ENCODE measurements at places on chromosomes 4 and X. TPM values are rescaled to one million over a fixed set of nuclear protein-coding genes. Genes with fewer than 3 reads are reported as not detected.

Gene DLG3
- total RNA-seq: 22.3 TPM

Gene TLL1
- total RNA-seq: 4.0 TPM

Gene PCDH19
- 0.24 TPM for total RNA-seq

DNA sequence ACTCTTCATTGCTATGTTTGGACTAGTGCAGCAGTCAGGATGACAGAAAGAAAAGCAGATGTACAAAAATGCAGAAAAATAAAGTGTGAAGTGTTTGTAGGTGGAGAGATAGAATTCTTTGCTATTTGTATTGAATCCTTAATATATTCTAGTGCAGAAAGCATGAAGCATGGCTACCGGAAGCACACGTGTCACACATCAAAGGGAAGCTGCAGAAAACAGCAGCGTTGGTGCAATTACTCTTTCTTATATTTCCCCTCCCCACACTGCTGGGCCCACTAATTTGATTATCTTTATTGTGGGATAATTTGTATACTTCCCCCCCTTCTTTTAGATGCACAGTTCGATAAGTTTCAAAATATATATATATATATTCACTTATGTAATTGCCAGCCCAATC is 35.9 kb upstream of the TAPT1 start:
- no peak overlapping the region for H3K27ac ChIP-seq
- H3K4me3 ChIP-seq: no peak overlapping the region
- H3K4me1 ChIP-seq: no peaks in the 10 kb centered on the region

DNA sequence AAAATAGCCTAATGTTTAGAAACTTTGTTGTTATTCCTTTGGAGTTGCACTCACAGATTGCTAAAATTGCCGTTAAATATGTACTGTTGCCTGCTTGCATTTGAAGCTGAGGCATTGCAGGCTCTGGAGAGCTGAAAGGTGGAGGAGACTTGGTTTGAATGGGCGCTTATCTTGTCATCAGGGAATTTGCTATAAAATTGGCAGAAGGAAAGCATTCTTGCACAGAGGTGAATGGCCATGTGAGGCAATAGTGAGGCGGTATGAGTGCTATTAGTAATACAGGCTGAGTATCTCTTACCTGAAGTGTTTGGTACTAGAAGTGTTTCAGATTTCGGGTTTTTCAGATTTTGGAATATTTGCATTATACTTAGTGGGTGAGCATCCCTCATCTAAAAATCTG is 41.3 kb downstream of the TRAPPC11 start:
- DNase-seq: no peak
- H3K27me3 ChIP-seq: no peaks in the 10 kb centered on the region
- H3K4me1 ChIP-seq: no peaks in the 10 kb centered on the region
- H3K36me3 ChIP-seq: peaks cover 100% of the 10 kb centered on the region
- H3K27ac ChIP-seq: no peak overlapping the region
- H3K4me3 ChIP-seq: no peak overlapping the region

DNA sequence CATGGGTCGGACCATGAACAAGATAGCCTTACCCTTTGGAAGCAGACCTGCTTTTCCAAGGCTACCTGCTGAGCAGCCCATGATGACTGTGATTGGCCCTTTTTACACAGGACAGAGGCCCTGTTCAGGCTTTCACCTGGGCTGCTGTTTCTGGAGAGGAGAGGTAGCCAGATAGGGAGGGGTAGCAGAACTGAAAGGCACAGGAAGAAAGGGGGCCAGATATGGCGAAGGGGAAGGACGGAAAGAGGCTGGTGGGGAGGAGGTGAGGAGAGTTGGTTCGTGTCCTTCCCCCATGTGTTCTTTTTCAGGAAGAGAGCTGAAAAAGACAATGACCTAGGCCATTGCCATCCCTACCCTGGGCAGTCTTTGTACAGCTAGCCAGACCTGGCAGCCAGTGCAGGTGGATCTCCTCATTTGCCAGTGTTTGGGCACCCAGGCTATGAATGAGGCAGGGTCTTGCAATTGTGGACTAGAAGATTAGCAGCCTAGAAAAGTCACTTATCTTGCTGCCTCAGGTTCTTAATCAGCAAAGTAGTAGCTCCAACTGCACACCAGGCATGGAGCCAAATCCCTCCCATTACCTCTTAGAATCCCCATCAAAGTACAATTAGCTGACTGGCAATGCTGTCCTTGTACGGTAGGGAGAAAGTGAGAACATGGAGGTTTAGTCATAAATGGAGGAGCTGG is 139.6 kb downstream of the AMMECR1 start:
- H3K36me3 ChIP-seq: no peaks in the 10 kb centered on the region
- H3K27me3 ChIP-seq: peaks cover 6% of the 10 kb centered on the region
- no peak for DNase-seq
- no peak overlapping the region for H3K4me3 ChIP-seq
- no peaks in the 10 kb centered on the region for H3K4me1 ChIP-seq

DNA sequence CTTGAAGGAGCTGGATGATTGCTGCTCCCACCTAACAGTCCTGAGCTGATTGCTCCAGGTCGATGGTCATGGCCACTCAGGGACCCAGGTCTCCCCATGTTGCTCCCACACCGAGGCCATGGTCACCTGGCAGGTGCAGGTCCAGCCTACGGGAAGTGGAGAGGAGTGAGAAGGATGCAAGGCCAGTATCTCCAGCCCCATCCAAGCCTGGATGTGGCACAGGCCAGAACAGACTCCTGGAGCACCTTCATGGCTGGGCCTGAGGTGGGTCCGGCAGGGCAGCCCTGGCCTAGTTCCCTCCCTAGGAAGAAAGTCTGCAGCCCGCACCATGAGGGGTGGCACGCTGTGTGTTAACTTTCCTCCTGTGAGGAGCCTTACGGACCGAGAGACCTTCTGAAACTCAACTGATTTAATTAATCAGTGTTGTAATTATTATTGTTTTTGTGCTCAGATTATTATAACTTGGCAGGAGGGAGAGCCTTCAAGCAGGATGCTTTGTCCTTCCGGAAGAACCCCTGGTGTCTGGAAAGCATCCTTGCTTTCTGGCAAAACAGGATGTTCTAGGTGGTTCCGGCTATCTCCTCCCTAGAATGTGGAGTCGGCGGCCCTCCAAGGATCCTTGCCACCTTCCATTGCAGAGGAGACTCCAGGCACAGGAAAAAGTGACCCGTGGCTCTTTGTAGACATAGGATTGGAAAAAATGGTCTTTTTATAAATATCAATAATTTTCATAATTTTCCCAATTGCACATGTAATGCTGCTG is 92.3 kb upstream of the ADRA2C start:
- no peak overlapping the region for H3K4me3 ChIP-seq
- no peak for DNase-seq
- no peaks in the 10 kb centered on the region for H3K27me3 ChIP-seq

Measured in left lung (tissue), 14 donors.